NCI-H2081 treated with DMSO at 0.1 percent for 48 hours (cell line): ENCODE measurements at places on chromosomes 6 and 20.

DNA sequence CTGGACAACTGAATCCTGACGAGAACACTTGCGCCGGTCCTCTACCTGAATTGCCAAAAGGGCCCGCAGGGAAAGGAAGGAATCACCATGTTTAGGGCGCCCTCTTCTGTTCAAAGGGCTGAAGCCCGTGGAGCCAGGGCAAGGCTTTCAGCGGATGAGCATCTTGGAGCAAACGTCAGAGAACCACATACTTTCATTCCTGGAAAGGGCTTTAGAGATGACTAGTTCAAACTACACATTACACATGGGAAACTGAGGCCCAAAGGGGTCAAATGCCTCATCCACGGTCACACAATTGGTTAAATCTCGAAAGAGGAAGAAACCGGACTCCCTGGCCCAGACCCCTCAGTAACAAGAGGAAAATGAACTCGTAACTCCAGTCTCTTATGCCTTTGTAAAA lies 11.5 kb upstream of the ZNF133 start:
- peak; percentile 34 for DNase-seq

- DNase-seq = no peak
Measured at GRCh38 chr6:49776444-49776843, 10.6 kb downstream of the PGK2 start.

- no peak for DNase-seq
Measured at GRCh38 chr6:4941782-4942672, 61.8 kb downstream of the RPP40 start.

GRCh38 chr6:160992061-160992979 lies 751 bp downstream of the MAP3K4 start:
- no peak for DNase-seq
